Kidney capillary endothelial cell (primary cell): ENCODE measurements at places on chromosomes 11 and 22.

DNA sequence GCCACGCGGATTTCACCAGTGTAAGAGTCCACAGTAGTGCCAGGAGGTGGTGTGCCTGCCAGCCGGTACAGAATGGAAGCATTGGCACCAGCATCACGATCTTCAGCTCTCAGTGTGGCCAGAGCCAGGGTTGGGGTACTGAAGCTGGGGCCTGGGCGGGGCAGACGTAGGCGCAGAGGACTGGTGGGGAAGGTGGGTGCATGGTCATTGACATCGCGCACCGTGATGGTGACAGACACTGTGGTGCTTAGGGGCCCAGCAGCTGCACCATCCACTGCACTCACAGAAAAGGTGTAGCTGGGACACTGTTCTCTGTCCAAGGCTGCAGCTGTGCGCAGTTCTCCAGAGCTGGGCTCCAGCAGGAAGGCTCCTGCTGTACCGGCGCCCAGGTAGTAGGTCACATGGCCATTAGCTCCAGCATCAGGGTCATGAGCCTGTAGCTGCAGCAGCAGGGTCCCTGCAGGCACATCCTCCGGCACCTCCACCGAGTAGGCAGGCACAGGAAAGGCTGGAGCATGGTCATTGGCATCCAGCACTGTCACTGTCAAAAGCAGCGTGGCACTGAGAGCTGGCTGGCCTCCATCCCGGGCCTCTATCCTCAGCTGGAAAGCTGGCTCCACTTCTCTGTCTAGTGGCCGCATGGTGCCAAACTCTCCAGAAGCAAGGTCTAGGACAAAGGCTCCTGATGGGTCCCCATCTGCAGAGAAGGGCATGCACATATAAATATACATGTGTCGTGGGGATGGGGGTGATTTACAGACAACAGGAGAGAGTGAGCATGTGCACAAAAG is 7.9 kb upstream of the TPP1 start:
- DNase-seq: no peak

- DNase-seq: no peak
These were observed 623.7 kb upstream of the CCDC90B start for GRCh38 chr11:83909579-83910534.

DNA sequence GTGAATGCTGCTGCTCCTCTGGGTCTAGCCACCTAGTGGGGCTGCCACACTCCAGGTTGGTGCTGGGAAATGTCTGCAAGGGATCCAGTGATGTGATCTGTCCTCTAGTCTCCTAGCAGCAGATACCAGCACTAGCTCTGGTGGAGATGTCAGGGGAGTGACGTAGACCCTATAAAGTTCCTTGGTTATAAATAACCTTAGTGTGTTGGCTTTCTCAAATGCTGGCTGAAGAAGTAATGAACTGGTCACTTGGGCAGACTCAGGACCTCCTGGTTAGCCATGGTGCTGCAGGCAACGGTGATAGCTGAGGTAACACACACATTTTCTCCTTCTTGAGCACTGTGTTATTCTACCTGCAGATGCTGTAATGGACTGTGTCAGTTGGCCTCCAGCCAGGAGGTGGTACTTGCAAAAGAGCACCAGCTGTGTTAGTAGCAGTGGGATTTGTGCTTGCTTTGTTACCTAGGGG is 35.5 kb downstream of the BBOX1 start:
- DNase-seq: no peak

GRCh38 chr22:32839831-32840584 is 38.5 kb downstream of the TIMP3 start:
- DNase-seq: no peak

GRCh38 chr22:45682064-45682463 is 10.4 kb downstream of the ATXN10 start:
- no peak for DNase-seq

GRCh38 chr11:8025816-8026215 is 38.7 kb downstream of the EIF3F start:
- no peak for DNase-seq

- no peak for DNase-seq
These were observed 1526.5 kb downstream of the LRRC4C start for GRCh38 chr11:39932966-39933365.

DNA sequence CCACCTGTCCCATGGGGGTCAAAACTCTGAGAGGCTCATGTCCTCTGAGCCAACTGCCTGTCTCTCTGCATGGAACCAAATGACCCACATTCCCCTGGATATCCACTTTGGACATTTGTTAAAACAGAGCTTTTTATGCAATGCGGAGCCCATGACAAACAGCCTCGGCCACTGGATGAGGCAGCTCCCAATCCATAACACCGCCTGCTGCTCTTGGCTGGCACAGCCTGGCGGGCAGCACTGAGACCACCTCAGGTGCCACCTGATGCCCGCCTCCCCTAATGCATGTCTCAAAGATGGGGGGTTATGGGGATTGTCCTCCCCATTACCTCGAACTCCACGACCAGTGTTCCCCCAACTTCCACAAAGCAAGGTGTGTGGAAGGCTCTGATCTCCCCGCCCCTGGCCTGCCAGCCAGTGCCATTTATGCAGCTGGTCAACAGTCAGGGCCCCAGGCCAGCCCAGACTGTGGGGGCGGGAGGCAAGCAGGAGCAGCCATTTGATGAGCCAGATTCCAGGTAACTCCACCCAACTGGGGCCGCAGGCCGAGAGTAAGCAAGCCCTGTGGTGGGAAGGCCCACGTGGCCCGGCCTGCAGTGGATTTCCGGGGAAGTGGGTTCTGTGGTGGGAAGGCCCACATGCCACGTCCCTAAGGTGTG is 84.2 kb downstream of the PHF21B start:
- DNase-seq: no peak

- DNase-seq: no peak
These were observed 889 bp downstream of the PLAAT4 start for GRCh38 chr11:63537293-63538101.
